ENCODE measurements at places on chromosomes 5 and 9.

DNA sequence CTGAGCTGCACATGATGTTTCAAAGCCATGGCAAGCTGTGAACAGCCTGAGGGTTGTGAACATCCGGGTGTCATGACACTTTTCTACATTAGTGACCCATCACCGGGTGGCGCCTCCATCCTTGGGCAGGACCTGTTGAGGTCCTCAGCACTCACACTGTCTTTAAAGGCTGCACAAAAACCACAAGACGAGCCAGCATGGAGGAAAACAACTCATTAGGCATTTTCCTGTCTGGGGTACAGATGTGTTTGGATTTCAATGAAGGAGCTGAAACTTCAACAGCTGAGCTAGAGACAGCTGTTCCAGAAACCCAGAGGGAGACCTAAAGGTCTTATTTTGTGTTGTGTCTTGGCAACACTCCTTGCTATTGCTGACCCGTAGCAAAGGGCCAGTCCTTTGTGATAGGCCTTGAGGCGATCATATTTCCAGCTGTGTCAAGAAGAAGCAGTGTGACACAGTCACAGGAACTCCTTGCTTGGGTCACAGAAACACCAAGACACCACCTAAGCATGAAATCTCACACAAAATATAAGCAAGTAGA is 151.8 kb upstream of the VLDLR start:
- DNase-seq = no peak

GRCh38 chr9:105150991-105151685 is 93.3 kb upstream of the SLC44A1 start:
- DNase-seq = no peak

DNA sequence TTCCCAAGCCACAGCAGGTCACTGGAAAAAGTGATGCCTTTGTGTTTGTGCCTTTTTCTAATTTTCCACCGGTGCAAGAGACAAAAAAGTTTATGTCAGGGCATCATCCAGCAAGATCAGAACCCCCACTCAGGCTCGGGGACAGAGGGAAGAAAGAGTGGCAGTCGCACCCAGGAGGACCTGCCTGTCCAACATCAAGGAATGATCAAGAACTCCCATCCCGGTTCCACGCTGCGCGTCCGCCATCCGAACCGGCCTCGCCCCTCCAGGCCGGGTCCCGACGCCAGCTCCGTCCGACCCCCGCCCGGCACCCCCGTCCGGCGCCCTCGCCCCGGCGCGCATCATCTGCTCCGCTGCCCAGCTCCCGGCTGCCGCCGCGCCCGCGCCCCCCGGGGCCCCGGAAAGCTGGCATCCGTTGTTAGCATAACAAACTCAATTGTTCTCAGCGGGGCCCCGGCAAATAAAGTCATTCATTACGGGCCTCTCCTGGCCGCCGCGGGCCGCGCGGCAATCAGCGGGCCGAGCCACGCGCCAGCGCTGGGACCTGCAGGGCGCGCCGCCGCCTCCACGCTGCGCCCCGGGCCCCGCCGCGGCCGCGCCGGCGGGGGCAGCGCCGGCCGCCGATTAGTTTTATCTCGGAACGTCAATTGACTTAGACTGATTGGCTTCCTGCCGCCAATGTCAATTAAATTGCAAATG is 48.1 kb downstream of the PAX5 start:
- no peak for DNase-seq

DNA sequence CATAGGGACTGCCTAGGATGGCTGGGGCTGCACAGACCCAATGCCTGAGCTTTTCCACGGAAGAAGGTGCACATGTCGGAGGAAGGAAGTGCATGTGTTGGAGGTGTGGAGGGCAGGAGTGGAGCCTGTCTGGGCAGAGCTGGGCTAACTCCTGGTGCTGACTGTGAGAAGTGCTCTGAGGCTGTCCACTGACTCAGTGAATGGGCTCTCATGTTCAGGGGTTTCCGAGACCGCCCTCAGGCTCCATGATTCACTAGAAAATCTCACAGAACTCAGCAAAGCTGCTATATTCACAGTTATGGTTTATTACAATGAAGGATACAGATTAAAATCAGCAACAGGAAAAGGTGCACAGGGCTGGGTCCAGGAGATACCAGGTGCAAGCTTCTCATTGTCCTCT is 37.2 kb downstream of the NTNG2 start:
- DNase-seq = no peak

- no peak for DNase-seq
Measured at GRCh38 chr5:11563822-11564221, 340.4 kb downstream of the CTNND2 start.

- no peak for DNase-seq
Measured at GRCh38 chr9:132447346-132447745, 37.3 kb downstream of the CFAP77 start.

GRCh38 chr5:55624841-55625588 is 87.1 kb downstream of the SLC38A9 start:
- no peak for DNase-seq
